ENCODE measurements at places on chromosomes 16 and 17.

DNA sequence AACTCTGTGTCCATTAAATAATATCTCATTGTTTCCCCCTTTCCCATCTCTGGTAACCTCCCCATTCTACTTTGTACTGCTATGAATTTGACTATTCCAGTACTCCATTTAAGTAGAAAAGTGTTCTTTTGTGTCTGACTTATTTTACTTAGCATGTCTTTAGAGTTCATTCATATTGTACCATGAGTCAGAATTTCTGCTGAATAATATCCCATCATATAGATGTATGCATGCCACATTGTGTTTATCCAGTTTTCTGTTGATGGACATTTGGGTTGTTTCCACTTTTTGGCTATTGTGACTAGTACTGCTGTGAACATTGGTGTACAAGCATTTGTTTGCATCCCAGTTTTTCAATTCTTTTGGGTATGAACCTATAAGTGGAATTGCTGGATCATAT, 6.0 kb downstream of the PPM1D start:
- no peak for DNase-seq

DNA sequence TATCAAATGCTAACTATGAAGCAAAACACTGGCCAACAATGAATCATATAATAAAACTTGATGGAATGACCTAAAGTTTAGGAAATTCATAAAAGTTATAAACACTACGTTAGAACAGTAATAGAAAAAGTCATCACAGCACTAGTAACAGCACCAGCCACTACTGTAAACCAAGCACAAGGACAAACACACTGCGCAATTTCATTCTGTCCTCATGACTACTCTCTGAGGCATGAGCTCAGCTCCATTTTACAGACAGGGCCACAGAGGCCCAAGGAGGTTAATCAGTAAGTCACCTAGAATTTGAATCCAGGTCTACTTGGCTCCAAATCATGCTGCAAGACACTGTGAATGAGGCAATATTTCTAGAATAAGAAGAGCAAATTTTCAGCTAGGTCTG, 13.4 kb downstream of the EMC8 start:
- no peak for DNase-seq

GRCh38 chr16:57132470-57132869, 40.1 kb downstream of the CPNE2 start:
- no peak for DNase-seq

DNA sequence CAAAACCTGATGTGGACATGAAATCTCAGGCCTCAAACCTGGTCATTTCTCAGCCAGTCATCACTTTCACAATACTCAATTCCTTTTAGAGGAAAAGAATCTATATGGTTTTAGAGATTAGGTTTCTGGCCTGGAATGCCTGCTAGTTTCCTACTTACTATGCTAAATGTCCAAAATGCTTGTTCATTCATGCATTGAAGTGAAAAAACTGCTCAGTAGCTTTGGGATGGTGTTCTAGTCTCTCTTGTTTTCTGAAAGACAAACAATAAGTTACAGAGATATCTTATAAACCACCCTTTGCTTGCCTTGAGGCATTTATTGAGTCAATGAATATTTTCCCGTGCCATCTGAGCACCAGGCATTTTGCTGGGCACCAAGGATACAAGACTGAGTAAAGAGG, 1146.5 kb upstream of the GOT2 start:
- DNase-seq: no peak

GRCh38 chr16:86573215-86573614, 5.1 kb upstream of the FOXL1 start:
- no peak for DNase-seq

- no peak for DNase-seq
These were observed 388.5 kb downstream of the XYLT1 start for GRCh38 chr16:17082095-17082882.

DNA sequence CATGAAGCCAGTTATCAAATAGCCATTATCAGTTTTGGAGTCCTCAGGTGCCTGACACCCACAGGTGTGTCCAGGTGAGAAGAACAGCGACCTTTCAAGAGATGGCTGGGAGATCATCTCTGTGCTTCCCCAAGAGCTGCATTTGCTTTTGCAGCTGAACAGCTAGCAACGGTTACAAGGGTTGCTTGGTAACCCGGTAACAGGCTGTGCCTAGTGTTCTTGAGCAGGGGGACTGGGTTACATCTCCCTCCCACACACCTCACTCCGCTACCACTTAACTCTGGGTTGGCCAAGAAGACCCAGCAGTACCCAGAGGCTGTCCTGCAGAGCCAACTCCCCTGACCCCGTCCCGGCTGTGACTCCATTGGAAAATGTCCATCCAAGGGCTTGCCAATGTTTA, 147.0 kb downstream of the SLC39A11 start:
- DNase-seq: no peak

DNA sequence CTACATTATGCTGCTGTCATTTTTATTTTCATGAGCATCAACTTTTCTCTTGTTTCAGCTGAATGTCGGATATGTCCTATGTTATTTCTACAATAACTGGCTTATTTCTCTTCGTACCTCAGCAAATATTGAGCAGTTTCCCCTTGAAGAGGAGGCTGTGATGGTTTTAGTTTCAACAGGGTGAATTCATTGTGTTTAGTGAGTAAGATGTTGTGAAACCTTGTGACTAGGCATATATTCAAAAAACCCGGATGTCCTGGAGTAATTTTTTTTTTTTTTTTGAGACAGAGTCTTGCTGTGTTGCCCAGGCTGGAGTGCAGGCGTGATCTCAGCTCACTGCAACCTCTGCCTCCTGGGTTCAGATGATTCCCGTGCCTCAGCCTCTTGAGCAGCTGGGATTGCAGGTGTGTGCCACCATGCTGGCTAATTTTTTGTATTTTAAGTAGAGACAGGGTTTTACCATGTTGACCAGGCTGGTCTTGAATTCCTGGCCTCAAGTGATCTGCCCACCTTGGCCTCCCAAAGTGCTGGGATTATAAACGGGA, 11.1 kb downstream of the CPD start:
- no peak for DNase-seq

GRCh38 chr17:40283662-40284061, 4.0 kb upstream of the CDC6 start:
- DNase-seq: no peak

DNA sequence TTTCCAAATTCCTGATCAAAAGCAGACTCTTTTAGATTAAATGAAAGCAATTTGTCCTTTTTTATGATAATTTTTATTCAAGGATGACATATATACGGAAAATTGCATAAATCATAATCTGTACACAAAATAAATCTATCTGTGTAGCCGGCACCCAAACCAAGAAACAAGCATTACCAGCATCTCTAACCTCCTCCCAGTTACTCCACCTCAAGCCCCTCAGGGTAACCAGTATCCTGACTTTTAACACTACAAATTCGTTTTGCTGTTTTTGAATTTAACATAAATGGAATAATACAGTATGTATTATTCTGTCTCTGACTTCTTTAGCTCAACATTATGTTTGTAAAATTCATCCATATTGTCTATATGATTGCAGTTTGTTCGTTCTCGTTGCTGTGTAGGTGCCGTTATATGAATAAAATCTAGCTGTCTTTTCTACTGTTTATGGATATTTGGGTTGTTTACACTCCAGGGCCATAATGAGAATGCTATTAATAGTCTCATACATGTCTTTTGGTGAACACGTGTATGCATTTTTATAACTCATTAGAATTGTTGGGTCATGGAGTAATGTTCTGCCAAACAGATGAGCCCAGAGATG, 1.0 kb downstream of the TEKT1 start:
- DNase-seq: no peak

DNA sequence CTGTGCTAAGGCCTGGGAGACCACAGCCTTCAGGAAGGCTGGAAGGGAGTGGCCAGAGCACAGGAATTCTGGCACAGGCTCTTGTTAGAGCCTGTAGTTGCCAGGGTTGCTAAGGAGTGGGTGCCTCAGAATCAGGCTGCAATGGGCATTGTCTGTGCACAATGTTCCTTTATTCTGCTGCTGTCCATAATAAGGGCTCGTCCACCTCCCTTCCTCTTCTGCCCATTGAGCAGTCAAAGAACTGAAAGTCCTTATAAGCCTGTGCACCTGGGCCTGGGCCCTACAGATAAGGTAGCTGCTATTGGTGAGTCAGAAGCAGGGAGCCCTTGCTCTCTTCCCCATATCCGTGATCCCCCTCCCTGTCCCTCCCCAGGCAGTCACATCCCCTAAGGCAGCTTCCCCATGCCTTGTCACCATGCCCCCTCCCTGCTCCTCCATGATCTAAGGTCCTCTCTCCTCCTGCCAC, 5.4 kb upstream of the CNGB1 start:
- DNase-seq: no peak

DNA sequence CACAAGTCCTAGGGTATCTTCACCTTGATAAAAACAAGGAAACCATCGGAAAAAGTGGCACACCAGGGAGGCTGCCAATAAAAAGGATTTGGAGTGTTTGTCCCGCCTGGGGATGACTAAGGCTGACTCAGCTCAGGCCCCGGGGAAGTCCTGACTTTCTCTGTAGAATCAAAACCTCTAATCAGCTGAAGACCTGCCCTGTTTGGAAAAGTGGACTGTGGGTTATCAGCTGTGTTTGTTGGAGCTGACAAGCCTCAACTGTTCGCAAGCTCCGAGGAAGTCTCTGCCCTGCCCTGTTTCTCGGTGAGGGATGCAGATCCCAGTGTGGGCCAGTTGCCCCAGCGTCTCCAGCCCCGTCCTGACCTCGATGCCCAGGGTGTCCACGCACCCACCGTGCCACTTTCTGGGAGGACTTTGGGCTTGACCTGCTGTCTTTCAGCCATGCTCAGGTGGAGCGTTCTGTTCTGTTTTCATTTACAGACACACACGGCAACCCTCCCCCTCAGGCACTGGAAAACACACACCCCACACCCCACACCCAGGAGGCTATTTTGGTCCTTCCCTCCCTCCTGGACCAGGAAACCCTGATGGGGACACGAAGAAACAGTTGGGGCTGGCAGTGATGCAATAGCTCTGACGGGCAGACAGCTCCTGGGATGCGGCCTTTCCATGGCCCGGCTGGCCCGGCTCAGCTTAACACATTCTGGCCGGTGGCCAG, 27.6 kb upstream of the PITPNA start:
- DNase-seq: no peak

DNA sequence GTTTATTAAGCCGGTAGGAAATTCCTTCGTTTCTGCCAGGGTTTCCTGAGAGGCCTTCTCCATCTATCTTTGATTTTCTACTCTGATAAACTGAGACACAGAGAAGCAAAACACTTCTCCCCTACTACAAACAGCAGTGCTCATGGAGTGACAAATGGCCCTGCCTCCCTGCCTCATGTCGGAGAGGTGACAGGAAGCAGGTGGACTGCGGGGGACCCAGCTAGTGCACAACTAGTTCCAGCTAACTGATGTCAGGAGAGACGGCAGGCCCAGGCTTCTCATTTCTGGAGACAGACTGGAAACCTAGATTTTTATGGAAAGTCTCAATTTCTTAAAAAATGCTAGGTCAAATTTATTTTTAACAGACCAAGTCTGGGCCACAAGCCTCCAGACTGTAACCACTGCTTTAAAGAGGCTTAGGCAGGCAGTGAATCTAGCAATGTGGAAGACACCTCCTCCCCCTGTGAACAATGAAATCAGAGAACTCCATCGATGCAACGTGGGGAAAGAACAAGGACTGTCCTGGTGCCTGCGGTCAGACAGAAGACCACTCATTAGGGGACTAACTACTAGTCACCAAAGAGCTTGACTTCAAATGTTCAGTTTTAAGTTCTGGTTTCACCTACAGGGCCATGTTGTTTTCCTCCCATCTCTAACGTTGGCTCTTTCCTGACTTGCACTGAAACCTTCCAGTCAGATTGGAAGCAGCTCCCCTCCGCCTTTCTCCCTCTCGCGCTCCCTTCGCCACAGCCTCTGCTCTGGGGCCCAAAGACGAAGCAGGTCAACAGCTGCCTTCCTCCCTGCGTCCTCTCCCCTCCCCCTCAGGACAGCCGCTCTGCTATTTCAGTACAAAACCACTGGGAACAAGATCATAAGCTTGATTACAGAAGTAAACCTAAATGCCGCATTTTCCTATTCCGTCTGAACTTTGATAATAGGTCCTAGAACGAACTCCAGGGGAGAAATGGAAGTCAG, 17.6 kb downstream of the GTF3C1 start:
- DNase-seq: no peak

Data from activated naive CD4-positive, alpha-beta T cell treated with anti-CD3 and anti-CD28 coated beads, Interleukin-2, amount 50 U/mL, for 16 hours (primary cell).